ENCODE measurements at places on chromosomes 16 and 17.

GRCh38 chr17:81093619-81094508, 58.9 kb downstream of the BAIAP2 start:
- DNase-seq, result no peak

DNA sequence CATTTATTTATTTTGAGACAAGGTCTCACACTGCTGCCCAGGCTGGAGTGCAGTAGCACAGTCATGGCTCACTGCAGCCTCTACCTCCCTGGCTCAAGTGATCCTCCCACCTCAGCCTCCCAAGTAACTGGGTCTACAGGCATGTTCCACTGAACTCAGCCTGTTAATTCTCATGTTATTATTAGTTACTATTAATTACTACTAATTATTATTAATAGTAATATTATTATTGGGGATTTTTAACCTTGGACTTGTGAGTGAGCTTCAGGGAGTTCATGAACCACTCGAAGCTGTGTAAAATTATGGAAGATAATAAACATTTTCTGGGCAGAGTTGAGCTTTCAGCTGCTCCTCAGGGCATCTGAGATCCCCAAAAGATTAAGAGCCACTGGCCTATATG, 4.6 kb upstream of the STAC2 start:
- no peak for DNase-seq

DNA sequence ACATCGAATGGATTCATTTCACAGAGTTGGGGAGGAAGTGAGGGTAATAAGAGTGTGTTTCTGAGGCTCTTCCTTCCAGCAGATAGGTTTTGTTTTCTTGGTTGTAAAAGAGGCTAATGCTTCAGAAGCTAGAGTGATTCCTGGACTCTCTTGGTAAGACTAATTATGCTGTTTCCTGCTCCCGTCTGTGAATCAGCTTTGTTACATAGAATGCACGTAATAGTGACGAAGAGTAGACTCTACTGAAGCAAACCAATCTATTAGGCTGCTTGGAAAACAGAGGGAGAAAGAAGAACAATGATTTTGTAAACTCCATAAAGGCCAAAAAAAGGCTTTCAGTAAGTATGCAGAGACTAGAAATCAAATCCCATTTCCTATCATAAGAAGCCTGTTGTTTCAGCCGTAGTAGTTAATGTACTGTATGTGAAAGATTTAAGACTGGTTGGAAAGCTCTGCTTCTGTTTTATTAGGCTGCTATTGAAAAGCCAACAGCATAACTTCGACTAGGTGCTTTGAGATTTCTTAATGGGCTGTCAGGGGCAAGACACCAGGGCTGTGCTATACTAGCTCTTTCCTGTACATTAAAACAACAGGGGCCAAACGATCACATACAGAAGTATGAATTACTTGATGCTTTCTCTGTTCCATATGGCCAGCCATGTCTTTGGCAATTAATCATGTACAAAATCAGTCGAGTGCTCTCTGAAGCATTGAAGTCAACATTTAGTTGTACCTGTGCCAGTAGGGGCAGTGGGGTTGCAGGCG, 219.0 kb downstream of the FTO start:
- no peak for DNase-seq

- DNase-seq, result no peak
Observed at GRCh38 chr16:3063625-3064386, 1.6 kb upstream of the IL32 start.

DNA sequence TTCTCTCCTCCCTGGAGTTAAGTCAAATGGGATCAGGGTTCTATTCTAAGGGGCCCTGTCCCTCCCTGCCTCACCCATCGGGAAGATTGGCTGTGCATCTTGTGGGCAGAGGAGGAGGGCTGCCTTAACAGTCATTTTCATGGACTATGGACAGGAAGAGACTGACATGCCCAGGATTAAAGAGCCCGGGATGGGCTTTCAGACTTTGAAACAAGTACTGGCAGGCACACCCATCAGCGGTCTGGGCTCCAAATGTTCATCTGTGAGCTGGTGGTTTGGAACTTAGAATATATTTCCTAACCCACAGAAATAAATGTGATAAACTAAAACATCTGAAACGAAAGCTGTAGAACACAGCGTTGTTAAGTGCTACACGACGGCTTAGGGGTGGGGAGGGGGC, 6.5 kb downstream of the SLC6A4 start:
- no peak for DNase-seq

GRCh38 chr17:78111727-78112517, 16.6 kb downstream of the TMC6 start:
- DNase-seq, result no peak

- no peak for DNase-seq
Observed at GRCh38 chr17:1605681-1606351, 22.8 kb downstream of the SLC43A2 start.

DNA sequence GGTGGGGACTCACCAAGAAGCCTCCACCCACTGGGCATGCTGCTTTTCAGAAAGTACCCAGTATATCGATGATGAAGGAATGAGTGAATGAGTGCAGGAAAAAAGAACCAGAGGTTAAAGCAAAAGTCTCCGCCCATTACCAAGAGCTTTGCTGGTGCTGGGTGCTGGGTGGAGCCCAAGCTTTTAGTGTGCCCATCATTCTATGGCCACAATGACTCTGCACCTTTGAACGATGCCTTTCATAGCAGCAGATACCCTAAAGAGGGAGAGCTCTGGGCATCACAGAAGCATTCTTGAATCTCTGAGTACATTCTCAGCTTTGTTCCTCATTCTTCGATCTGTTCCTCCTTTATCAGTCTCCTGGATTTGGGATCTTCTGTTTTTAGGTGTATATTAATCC, 450.7 kb upstream of the CCL2 start:
- DNase-seq, result no peak

DNA sequence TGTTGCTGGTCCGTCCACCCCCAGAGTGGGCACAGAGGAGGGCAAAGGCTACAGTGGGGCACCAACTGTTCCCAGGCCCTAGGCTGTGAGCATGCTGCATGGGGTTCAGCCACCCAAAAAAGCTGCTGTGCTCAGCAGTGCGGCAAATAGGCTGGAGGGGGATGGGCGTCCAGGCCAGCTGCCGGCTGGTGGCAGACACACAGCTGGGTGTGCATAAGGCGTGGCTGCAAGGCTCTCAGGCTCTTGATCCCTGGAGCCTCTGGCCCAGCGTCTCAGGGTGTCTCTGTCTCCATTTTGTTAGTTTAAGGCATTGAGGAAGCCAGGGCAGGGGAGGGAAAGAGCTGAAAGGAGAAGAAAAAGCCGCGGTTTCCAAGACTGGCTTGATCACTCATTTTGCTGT, 8.8 kb downstream of the RPL19 start:
- no peak for DNase-seq

- no peak for DNase-seq
Observed at GRCh38 chr17:80886641-80887573, 104.7 kb upstream of the CHMP6 start.

DNA sequence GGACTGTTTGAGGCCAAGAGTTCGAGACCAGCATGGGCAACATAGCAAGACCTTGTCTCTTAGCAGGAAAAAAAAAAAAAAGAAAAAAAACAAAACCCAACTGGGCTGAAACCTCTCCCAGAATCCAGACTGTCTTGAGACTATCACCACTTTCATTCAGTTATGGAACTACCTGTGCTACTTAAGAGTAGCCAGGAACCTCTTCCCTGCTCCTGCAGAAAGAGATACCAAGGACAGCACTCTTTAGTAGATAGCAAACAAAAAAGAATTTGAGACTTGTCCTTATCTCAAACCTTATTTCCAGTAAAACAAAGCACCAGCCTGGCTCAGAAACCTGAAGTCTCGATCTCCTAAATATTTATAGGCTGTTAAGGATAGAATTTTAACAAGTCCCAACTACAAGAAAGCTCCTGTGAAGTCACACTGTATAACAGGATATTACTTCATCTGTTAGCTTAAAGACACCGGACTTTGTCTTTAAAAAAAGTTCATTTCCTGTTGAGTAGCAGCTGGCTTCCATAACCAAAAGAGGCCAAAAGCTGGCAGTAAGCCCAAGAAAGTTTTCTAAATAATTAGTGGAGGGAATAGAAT, 5.1 kb downstream of the CDR2 start:
- DNase-seq, result no peak

- DNase-seq, result no peak
Observed at GRCh38 chr17:72683506-72684404, 408.7 kb downstream of the SLC39A11 start.

DNA sequence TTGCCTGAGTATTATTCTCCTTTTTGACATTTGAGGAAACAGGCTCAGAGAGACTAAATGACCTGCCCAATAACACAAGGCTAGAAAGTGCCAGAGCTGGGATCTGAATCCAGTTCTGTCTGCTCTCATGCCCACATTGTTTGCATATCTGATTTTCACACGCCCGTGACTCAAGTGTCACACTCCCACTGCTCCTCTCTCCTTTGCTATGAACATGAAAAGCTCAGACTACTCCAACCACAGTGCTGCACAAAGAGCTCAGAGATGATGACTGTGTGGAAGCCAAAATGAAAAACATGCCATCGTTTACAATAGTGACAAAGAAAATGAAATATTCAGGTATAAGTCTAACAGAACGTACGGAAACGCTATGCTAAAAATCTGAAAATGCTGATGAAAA, 107.9 kb downstream of the SMG6 start:
- peak; percentile 44 for DNase-seq

DNA sequence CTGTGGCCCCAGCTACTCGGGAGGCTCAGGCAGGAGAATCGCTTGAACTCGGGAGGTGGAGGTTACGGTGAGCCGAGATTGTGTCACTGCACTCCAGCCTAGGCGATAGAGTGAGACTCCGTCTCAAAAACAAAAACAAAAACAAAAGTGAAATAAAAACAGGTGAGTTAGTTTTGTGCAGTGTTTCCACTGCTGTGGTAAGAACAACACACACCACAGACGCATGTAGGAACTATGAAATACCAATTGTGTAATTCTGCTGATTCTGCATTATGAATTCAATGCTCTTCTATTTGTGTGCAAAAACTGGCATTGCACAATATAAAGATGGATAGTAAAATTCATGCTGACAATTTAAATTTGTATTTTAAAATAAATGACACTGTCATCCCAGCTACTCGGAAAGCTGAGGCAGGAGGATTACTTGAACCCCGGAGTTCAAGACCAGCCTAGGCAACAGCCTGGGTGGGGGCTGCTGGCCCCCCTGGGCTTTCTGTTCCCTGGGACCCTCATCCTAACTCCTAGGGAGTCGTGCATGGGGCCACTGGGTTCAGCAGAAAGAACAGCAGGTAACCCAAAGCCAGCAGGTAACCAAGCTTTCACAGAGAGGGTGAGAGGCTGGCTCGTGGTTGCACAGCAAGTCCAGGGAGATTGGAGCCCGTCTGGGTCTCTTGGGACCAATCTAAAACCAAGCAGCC, 10.6 kb upstream of the RHBDF2 start:
- DNase-seq, result no peak

DNA sequence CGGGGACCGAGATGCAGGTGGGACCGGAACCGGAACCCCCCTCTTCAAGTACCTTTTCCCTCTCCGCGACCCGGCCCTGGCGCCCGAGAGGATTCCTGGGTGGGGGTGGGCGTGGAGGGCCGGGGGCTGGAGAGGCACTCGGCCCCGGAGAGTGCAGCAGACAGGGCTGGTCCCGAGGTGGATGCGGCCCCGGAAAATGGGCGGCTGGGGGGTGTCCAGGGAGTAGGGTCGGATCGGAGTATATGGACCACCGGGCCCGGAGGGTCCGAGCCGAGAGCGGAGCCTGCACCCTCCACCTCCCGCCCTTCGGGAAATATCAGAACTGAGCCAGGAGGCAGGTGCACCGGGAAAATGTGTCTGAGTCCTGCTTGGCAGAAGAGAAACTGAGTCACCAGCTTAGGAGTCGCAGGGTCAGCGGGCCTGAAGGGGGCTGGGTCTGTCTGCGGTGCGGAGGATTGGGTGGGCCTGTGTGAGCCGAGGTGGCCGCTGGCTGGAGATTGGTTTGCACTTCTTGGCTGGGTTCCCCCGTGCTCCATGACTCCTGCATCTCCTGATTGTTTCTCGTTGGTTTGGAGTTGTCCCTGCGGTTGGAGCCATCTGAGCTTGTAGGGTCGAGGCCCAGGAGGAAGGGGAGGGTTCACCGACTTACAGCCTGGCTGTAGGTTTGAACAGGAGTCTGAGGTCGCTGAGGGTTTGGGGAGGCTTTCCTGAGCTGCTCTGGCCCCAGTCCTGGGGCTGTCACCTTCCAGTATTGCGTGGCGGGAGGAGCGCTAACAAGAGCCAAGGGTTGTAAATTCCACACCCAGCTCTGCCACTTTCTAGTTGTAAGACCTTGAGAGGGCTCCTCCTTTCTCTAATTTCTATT, 518 bp downstream of the SH2B1 start:
- no peak for DNase-seq

GRCh38 chr17:83183145-83183948, 103.9 kb downstream of the METRNL start:
- peak; percentile 7 for DNase-seq

GRCh38 chr16:56649271-56649670, 2.4 kb upstream of the MT1B start:
- DNase-seq, result no peak

- no peak for DNase-seq
Observed at GRCh38 chr16:88069397-88070168, 118.3 kb downstream of the BANP start.

DNA sequence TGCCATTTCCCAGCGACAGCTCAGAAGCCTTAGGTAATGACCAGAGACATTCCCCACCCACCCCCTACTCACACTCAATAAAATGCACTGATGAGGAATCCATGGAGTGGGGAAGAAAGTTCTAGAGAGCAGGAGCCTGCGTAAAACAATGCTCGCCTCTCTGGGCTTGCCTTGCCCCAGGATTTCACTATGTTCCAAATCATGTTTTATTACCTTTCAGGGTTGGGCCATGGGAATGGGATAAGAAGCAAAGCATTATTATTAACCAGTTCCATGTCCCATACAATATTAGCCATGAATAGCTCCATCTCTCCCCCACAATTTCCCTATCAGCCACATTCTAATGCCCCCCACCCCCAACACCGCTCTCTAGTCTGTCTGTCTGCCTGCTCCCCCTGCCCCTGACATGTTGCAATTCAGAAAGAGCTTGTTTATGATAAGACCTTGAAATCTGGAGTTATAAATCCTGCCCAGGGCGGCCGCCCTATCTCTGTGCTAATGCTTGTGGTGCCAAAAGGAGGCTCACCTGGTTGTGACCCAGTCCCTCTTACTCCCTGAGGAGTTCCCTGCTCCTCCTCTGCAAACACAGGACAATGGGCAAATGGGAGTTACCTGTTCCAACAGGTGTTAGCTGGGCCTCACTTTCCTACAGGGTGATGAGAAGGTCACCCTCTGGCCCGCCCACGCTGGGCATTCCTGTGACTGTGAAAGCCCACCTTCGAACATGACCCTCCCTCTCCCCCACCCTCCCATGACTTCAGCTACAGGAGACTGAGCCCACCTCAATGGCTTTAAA, 28.0 kb upstream of the DDX52 start:
- DNase-seq, result no peak

- no peak for DNase-seq
Observed at GRCh38 chr16:56363181-56363716, 62.1 kb downstream of the AMFR start.

GRCh38 chr17:17818088-17818526, 18.7 kb downstream of the SREBF1 start:
- no peak for DNase-seq

- DNase-seq, result no peak
Observed at GRCh38 chr16:30108059-30108850, 5.1 kb downstream of the GDPD3 start.

GRCh38 chr17:33273743-33274410, 19.2 kb downstream of the ASIC2 start:
- no peak for DNase-seq

- no peak for DNase-seq
Observed at GRCh38 chr17:30210901-30211300, 24.6 kb downstream of the SLC6A4 start.

GRCh38 chr17:4893721-4894560, 5.4 kb upstream of the C17orf107 start:
- DNase-seq, result no peak

All from stimulated activated naive CD8-positive, alpha-beta T cell treated with anti-CD3 and anti-CD28 coated beads, Interleukin-15, amount 100 ng/mL, for 72 hours (primary cell).